ENCODE measurements at places on chromosomes 7 and 10. TPM values are rescaled to one million over a fixed set of nuclear protein-coding genes. Genes with fewer than 3 reads are reported as not detected.

DNA sequence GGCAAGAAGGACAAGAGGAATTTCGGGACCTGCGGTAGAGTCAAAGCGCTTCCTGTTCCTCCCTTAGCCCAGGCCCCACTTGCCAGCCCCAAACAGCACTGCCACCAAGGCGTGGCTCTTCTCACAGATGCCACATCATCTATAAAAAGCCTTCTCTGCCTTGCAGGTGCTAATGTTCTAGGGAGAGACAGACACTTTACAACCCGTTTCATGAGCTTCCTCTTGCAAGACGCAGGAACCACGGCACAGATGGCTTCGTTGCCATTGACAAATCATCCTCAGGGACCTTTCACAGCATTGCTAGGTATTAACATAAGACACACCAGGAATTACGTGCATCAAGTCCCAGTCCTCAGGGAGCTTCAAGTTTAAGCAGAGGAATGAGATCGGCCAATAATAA lies 180.9 kb downstream of the JCAD start:
- no peak for DNase-seq

GRCh38 chr7:117774943-117775342 lies 98.3 kb downstream of the CTTNBP2 start:
- DNase-seq = no peak

DNA sequence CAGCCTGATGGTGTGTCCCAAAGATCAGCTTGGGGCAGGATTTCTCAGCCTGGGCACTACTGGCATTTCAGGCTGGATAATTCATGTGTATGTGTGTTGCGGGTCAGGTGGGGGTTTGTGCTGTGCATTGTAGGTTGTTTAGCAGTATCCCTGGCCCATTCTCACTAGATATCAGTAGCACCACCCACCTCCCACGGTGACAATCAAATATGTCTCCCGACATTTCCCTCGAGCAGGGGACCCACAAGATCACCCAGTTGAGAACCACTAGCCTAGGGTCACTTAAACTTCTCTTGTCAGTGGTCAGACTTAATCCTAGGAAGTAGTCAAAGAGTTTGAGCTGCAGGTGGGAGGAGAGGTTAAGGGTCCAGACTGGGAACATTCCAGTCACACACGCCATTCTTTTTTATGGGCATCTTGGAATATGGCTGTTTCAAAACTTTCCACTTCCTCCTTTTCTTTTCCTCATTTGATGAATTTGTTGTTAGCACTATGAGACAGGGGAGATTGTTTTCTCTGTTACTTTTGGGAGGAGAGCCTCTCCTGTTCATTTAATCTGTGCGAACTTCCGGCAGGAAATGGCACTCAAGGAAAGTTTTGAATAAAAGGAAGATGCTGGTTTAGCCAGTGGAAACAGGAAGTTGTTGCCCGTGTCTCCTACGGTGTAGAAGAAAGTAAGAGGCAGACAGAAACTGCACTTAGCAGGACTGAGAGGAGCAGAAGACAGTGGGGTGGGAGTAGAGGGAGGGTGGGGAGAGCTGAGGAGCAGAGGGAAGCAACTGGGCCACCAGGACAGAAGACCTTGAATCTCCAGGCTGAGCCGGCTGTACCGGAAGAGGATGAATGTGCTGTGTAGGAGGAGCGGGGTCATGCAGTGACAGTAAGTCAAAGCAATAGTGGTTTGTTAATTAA lies 17.6 kb upstream of the EXOC6 start:
- no peak for DNase-seq

DNA sequence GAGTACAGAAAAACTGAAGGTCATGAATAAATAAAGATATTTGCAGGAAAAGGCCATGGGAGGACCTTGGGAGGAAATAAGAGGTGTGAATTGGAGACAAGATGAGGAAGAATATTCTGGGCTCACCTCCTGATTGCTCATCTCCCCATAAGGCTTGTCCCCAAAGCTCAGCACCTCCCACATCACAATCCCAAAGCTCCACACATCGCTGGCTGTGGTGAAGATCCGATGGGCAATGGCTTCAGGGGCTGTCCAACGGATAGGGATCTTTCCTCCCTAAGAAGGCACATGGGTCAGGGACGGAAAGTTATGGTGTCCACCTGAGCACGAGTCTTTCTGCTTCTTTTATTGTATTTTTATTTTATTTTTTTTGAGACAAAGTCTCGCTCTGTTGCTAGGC lies 12.9 kb downstream of the ZYX start:
- no peak for DNase-seq

DNA sequence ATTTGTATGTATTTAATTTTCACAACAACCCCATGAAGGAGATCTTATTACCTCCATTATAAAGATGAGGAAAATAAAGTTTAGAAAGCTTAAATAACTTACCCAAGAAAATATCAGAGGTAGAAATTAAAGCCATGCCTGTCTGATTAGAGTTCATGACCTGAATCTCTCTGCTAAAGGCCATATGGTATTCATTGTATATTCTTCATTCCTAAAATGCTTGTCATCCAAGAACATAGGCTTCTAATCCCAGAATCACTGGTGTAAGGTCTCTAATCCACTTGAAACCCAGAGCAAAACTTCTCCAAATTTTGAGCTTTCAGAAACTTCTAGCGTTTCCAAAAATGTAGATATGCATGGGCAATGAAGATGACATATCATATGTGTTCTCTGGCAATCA lies 72.3 kb upstream of the YAE1 start:
- no peak for DNase-seq

GRCh38 chr7:64686493-64687184 lies 20.7 kb downstream of the ZNF107 start:
- no peak for DNase-seq

- DNase-seq = no peak
These were observed 34.0 kb upstream of the DLD start for GRCh38 chr7:107856806-107857540.

GRCh38 chr7:118305671-118306070 lies 81.2 kb downstream of the ANKRD7 start:
- no peak for DNase-seq

GRCh38 chr7:266851-267840 lies 22.8 kb upstream of the FOXL3 start:
- DNase-seq = peak; percentile 40

Gene HIF1AN
- 54.6 TPM for total RNA-seq

Gene NOS3
- 10.9 TPM for total RNA-seq

Data from left ventricle myocardium superior (tissue), 1 donor.